ENCODE measurements at places on chromosomes 13 and 19.

- H3K36me3 ChIP-seq, result no peaks in the 10 kb centered on the region
- peaks cover 5% of the 10 kb centered on the region for H3K4me1 ChIP-seq
Measured at GRCh38 chr13:110392510-110393240, 85.6 kb downstream of the COL4A2 start.

DNA sequence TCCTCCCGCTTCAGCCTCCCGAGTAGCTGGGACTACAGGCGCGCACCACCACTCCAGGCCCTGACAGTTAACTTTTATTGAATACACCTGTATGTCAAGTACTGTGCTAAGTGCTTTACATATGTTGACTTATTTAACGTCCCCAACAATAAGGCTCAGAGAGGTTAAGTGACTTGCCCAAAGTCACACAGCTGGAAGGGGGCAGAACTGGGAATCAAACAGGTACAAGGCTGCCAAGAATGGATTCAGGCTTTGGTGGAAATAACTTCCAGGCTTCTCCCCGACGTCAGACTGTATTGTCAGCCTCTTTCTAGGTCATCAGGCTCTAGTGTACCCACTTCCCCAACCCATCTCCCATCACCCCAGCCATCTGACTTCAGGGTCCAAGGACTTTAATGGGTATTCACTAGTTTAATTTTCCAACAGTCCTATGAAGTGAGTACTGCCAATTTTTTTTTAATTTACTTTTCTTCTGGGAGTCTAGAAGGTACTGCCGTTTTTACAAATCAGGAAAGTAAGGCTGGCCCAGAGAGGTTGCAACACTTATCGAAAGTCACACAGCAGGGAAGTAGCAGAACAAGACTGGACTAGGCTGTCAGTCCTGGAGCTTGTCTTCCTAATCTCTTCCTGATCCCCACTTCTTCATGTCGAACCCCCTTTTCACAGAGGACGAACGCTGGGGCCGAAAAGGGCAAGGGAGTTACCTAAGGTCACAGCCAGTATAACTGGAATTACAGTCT lies 4.9 kb upstream of the CKM start:
- peaks cover 2% of the 10 kb centered on the region for H3K4me1 ChIP-seq
- H3K36me3 ChIP-seq, result no peaks in the 10 kb centered on the region
- no peak overlapping the region for H3K4me3 ChIP-seq
- H3K27ac ChIP-seq, result no peak overlapping the region
- peaks cover 22% of the 10 kb centered on the region for H3K27me3 ChIP-seq

DNA sequence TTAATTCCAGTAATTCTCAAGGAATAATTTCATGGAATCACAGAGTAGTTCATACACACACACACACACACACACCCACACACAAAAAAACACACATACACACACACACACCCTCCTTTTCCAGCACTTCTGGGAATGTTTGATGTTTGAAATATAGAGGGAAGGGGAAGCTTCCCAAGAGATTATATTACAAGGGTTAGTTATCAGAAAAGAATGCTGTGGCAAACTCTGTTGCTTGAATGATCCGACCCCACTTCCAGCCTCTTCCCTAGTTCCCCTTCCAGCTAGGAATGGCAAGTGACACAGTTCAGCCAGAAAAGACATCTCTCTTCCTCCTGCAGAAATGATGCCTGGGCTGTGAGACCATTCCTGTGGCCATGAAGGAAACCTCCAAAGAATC lies 49.9 kb downstream of the KCTD12 start:
- H3K4me1 ChIP-seq, result no peaks in the 10 kb centered on the region
- DNase-seq, result no peak
- peaks cover 8% of the 10 kb centered on the region for H3K27me3 ChIP-seq
- H3K4me3 ChIP-seq, result no peak overlapping the region
- H3K27ac ChIP-seq, result no peak overlapping the region

- H3K4me1 ChIP-seq, result no peaks in the 10 kb centered on the region
- peaks cover 75% of the 10 kb centered on the region for H3K36me3 ChIP-seq
- DNase-seq, result no peak
- H3K27me3 ChIP-seq, result no peaks in the 10 kb centered on the region
- peak overlapping the region; percentile 35 for H3K27ac ChIP-seq
Measured at GRCh38 chr13:98466634-98467236, 110.2 kb downstream of the STK24 start.

GRCh38 chr13:113164492-113164891 lies 6.0 kb downstream of the PROZ start:
- no peak for DNase-seq
- peaks cover 5% of the 10 kb centered on the region for H3K4me1 ChIP-seq
- H3K4me3 ChIP-seq, result no peak overlapping the region
- H3K27ac ChIP-seq, result no peak overlapping the region

- H3K4me1 ChIP-seq, result no peaks in the 10 kb centered on the region
- H3K27me3 ChIP-seq, result no peaks in the 10 kb centered on the region
- no peak overlapping the region for H3K4me3 ChIP-seq
- H3K36me3 ChIP-seq, result no peaks in the 10 kb centered on the region
Measured at GRCh38 chr13:38421590-38422560, 72.2 kb downstream of the UFM1 start.

DNA sequence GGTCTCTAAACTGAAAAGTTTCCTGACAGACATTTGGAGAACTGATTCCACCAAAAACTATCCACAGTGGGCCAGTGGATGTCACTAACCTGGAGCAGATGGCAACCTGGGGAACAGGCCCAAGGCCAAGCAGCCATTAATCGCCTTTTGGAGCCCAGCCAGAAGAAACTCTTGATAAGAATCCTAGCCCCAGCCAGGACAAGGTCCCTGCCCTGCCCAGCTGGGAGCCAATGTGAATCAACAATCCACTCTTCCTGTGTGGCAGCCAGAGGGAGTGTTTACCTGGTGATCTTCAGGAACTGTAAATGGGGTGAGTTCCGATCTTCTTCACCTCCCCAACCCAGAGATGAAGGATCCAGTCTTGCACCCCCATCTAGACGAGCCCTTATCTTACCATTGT lies 14.5 kb upstream of the IGSF23 start:
- H3K36me3 ChIP-seq, result no peaks in the 10 kb centered on the region
- no peak overlapping the region for H3K27ac ChIP-seq
- H3K27me3 ChIP-seq, result peaks cover 30% of the 10 kb centered on the region
- no peaks in the 10 kb centered on the region for H3K4me1 ChIP-seq
- DNase-seq, result no peak

DNA sequence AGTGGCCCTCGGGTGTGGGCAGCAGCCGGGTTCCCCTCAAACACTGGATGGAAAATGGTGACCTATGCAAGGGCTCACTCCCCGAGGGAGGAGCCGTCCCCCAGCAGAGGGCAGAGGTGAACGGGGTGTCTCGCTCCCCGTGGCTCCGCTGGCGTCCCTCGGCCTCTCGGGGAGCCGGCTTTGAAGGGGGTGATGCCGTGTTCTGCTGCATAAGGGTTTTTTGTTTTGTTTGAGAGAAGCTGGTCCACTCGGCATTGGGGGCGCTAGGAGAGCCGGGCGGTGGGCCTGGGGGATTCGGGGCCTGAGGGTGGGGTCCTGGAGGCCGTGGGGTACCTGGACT lies 4.0 kb downstream of the EFNA2 start:
- H3K27me3 ChIP-seq, result peaks cover 28% of the 10 kb centered on the region
- no peak overlapping the region for H3K4me3 ChIP-seq
- H3K36me3 ChIP-seq, result no peaks in the 10 kb centered on the region
- H3K27ac ChIP-seq, result no peak overlapping the region

GRCh38 chr19:3671680-3672574 lies 28.3 kb downstream of the PIP5K1C start:
- no peak for DNase-seq
- peaks cover 7% of the 10 kb centered on the region for H3K36me3 ChIP-seq
- H3K4me3 ChIP-seq, result peak overlapping the region; percentile 35
- H3K27me3 ChIP-seq, result no peaks in the 10 kb centered on the region
- peaks cover 30% of the 10 kb centered on the region for H3K4me1 ChIP-seq

DNA sequence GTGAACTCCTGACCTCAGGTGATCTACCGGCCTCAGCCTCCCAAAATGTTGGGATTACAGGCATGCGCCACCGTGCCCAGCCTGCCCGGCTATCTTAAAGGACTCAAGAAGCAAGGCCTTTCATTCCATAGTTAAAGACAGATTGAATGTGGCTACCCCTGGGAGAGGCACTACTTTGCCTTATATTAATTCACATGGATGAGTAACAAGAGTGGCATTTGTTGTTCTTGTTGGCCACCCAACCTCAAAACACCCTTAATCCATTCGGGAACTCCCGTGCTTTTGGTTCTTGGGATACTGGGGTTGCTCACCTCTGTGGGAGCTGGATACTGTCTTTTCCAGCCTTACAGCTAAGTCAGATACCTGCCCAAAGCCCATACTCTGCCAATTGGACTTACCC lies 34.4 kb upstream of the ABCC4 start:
- H3K27me3 ChIP-seq, result no peaks in the 10 kb centered on the region
- no peak overlapping the region for H3K27ac ChIP-seq
- no peak overlapping the region for H3K4me3 ChIP-seq
- no peaks in the 10 kb centered on the region for H3K4me1 ChIP-seq
- no peaks in the 10 kb centered on the region for H3K36me3 ChIP-seq

DNA sequence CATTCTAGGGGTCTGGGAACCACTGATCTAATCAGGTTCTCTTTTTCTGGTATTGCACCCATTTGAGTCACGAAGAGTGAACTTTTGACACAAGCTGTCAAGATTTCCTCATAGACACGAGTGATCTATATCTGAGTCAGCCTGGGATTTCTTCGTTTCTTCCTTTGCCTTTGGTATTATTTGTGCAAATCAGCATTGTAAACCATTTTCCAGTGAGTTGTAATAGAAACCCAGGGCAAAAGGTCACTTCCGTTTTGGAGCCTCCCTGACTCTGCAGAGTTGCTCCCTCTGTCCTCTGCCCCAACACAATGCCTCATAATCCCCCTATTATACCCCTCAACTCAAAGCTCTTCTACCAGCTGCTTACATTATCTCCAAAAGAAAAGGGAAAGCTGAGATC lies 615.1 kb downstream of the EFNB2 start:
- no peak overlapping the region for H3K4me3 ChIP-seq
- H3K27me3 ChIP-seq, result no peaks in the 10 kb centered on the region
- H3K4me1 ChIP-seq, result no peaks in the 10 kb centered on the region
- H3K36me3 ChIP-seq, result no peaks in the 10 kb centered on the region

DNA sequence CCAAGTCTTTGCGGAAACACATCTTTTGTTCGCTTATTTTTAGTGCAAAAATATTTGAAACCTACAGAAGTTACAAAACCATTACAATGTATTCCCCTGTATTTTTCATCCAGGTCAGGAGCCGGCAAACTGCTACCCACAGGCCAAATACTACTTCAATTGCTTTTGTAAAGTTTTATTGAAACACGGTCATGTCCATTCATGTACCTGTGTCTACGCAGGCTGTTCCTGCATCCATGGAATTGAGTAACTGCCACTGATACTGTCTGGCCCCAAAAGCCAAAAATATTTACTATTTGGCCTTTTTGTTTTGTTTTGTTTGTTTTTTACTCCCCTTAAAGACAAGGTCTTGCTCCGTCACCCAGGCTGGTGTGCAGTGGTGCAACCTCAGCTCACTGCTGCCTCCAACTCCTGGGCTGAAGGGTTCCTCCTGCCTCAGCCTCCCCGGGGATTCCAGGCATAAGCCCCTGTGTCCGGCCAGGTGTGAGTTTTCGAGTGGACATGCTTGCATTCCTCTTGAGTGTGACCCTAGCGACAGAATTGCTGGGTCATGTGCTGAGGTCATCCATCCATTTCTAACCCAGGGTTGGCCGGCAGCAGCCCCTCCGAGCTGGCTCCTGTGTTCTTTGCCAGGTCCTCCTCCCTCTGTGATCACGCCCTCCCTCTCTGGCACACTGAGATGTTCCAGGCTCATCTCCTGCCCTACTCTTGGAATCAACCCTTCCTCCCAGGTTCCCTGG lies 10.9 kb upstream of the S1PR4 start:
- H3K36me3 ChIP-seq, result no peaks in the 10 kb centered on the region
- no peak overlapping the region for H3K27ac ChIP-seq
- no peak overlapping the region for H3K4me3 ChIP-seq
- H3K27me3 ChIP-seq, result no peaks in the 10 kb centered on the region

- no peaks in the 10 kb centered on the region for H3K27me3 ChIP-seq
- no peak overlapping the region for H3K4me3 ChIP-seq
- no peaks in the 10 kb centered on the region for H3K4me1 ChIP-seq
- no peaks in the 10 kb centered on the region for H3K36me3 ChIP-seq
- H3K27ac ChIP-seq, result no peak overlapping the region
- DNase-seq, result no peak
Measured at GRCh38 chr13:79987323-79987722, 353.6 kb downstream of the SPRY2 start.

- no peak overlapping the region for H3K4me3 ChIP-seq
- H3K36me3 ChIP-seq, result no peaks in the 10 kb centered on the region
- H3K27ac ChIP-seq, result no peak overlapping the region
- no peaks in the 10 kb centered on the region for H3K27me3 ChIP-seq
- DNase-seq, result no peak
Measured at GRCh38 chr13:53642306-53642705, 613.7 kb downstream of the OLFM4 start.

DNA sequence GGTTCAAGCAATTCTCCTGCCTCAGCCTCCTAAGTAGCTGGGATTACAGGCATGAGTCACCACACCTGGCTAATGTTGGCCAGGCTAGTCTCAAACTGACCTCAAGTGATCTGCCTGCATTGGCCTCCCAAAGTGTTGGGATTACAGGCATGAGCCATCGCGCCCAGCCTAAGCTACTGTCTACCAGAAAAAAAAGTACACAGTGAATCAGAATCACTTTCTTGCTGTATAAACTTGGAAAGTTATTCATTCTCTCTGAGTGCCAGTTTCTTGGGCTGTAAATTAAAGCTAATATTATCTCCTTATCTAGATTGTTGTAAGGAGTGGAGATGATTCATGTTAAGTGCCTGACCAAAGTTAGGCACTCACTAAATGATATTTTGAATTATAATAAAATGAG lies 242.8 kb downstream of the ENOX1 start:
- no peak for DNase-seq
- no peaks in the 10 kb centered on the region for H3K4me1 ChIP-seq
- H3K36me3 ChIP-seq, result no peaks in the 10 kb centered on the region
- peaks cover 4% of the 10 kb centered on the region for H3K27me3 ChIP-seq
- no peak overlapping the region for H3K4me3 ChIP-seq

DNA sequence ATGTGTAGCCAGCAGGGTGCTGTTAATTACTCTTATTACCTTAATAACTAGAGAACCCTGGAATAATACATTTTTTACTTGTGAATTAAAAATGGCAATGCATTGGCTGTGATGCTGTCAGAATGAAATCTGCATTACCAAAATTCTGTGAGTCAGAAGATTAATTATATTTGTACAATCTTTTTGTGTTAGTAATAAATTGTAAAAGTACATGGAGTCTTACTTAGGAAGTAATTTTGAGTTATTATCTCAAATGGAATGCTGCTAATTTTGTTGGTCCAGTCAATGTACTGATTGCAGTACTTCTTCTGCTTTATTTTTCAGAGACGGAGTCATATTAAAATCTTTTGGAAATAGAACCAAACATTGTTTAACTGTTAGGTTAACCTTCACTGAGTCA lies 152.0 kb upstream of the SLC10A2 start:
- no peaks in the 10 kb centered on the region for H3K27me3 ChIP-seq
- H3K36me3 ChIP-seq, result no peaks in the 10 kb centered on the region
- no peak overlapping the region for H3K4me3 ChIP-seq

- no peaks in the 10 kb centered on the region for H3K4me1 ChIP-seq
- DNase-seq, result no peak
- H3K27ac ChIP-seq, result no peak overlapping the region
- no peaks in the 10 kb centered on the region for H3K27me3 ChIP-seq
- H3K4me3 ChIP-seq, result no peak overlapping the region
Measured at GRCh38 chr13:35694549-35695447, 218.3 kb upstream of the MAB21L1 start.
